ENCODE measurements at places on chromosomes 5 and 9. TPM values are rescaled to one million over a fixed set of nuclear protein-coding genes. Genes with fewer than 3 reads are reported as not detected.

Gene DTWD2
- 8.7 TPM for total RNA-seq

Gene HTR4
- total RNA-seq = 3.9 TPM

Gene GKAP1
- total RNA-seq = 3.8 TPM

Gene SEMA5A
- 13.3 TPM for total RNA-seq

Gene ANKRD55
- not detected for total RNA-seq

Gene PHF24
- 0.27 TPM for total RNA-seq

Gene SLC34A3
- 0.54 TPM for total RNA-seq

Gene PCDHA10
- 0.41 TPM for total RNA-seq

- peak; percentile 78 for DNase-seq
Observed at GRCh38 chr5:72179028-72179815, 71.9 kb downstream of the MAP1B start.

DNA sequence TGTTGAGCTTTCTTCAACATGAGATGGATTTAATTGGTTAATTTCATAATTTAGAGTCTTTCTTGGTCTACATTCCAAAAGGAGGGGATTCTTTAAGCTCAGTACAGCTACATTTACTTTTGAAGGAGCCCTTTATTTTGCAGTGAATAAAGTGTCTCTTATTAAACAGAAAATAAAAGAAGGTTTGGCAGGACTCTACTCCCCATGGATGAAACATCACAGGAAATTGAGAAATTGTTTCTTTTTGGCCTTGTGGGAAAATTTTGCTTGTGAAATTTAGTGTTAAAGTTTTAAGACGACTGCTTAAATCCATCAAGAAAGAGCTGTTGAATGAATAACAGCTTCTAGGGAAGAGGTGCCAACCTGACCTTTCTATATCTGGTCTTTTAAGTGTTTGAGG is 187.7 kb downstream of the NTRK2 start:
- no peak for DNase-seq

DNA sequence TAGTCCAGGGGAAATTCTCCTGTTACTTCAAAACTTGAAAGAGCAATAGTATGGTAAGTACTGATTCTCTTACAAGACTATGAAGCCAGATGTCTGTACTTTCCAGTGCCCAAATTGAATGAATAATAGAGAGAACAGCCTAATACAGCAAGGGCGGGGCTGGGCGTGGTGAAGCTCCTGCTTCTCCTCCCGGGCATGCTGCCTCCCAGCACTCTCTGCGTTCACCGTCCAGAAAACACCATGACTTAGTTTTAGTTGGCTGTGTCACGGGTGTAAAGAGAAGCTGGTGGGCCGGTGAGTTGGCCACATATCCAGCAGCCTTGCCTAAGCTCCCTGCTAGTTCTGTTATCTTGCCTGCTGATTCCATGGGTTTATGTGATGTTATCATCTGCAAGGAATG is 40.7 kb upstream of the ADAMTS2 start:
- DNase-seq = no peak

- no peak for DNase-seq
Observed at GRCh38 chr5:88355490-88356050, 86.9 kb upstream of the TMEM161B start.

DNA sequence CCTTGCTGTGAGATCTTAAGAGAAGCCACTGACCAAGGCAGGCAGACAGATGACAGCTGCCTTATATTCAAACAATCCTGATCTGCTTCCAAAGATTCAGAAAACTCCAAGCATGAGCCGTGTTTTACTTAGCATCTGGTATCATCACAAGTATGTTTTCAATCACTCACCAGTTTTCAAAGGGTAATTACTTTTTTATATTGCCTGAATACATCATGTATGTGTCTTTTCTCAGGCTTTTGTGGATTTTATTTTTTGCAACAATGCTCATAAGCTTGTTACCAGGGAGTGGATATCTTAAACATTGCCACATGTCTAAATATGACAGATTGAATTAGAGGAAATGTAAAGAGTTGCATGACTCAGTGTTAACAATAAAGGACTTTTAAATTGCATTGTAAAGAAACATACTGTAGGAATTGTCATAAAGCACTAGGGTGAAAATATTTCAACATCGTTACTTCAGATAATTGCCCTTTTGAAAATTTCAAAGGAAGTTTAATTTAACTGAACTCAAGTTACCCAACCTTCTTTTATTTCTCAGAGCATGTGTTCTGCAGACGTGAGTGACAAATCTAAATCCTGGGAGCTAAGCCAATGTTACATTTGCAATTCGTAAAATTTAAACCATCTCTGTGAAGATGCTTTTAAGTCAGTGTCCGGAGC is 326.1 kb downstream of the PLK2 start:
- DNase-seq = no peak

GRCh38 chr9:97276310-97276852 is 31.1 kb upstream of the CCDC180 start:
- DNase-seq = no peak

DNA sequence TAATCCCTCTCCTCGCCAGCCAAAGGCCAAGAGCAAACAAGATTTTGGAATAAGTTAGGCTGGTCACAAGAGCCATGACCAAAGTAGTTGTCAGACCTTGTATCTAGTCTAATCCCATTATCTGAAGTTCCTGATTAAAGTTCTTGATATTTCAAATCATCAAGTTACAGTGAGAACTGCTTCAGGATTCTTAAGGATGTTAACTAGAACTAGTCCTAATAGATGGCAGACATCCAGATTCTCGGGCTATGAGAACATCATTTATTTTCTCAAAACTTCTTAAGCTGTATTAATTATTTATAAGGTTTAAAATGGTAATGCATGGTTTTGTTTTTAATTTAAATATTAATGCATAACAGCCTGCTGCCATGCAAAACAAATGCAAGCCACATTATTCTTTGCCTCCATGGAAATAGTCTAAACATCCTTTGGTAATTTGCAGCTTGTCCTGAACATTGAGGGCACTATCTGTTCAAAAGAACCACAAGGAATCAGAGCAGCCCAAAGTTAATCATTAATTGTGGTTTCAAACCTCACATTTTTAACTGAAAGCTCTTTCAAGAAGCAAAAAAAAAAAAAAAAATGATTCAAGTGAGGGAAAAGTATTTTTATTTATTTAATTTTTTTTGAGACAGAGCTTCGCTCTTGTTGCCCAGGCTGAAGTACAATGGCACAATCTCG is 95.1 kb downstream of the TTC39B start:
- DNase-seq = no peak

DNA sequence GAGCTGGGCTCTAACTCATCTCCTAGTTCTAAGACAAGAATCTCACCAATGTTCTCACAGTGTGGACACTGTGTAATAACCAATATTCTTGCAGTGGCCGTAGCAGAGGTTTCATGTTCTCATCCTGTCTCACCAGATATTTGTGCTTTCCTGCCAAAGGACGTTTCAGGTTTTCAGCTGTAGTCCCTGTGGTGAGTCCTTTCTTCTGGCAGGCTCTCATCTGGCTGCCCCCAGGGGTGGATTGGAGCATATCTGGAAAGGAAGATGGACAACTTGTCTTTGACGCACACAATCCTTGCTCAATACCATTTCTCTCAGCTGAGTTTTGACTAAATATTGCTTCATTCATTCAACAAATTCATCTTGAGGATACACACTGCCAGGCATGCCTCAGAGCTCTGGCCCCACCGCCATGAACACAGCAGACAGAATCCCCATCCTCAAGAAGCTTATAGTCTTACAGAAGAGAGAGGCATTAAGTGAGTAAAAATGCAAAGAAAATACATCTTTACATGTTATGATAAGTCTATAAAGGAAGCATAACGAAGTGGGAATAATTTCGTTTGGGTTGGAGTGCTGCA is 33.8 kb upstream of the NEURL1B start:
- no peak for DNase-seq

DNA sequence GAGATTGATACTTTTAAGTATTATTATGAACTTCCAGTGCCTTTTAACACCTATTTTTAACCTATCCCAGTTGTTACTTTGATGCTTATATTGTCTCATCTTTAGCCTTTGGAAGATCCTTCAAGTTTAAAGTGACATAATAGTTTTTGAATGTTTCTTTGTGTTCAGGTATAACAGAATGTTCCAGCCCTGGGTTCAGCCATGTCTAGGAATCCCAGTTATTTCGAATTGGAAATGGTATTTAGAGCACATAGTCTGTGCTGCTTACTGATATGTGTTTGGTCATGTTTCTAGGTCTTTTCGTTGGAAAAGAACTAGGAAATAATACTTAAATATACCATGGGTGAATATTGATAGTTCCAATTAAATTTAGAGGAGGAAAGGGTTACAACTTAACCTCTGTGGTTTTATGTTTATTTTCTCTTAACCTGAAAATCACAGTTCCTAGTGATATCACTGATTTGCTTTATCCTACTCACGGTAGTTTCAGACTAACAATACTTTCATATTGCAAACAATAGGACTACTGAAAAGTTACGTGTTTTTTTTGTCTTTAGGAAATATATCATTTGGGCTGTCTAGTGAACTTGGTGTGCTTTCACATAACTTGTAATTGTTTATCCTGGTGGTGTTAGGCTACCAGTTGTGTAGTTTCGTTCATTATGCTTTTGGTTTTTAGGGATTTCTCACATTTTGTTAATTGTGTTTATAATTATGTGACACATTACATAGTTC is 37.8 kb downstream of the UHRF2 start:
- DNase-seq = no peak

- no peak for DNase-seq
Observed at GRCh38 chr5:41754857-41755256, 115.4 kb downstream of the OXCT1 start.

- DNase-seq = no peak
Observed at GRCh38 chr9:104836235-104836634, 72.3 kb downstream of the NIPSNAP3B start.

DNA sequence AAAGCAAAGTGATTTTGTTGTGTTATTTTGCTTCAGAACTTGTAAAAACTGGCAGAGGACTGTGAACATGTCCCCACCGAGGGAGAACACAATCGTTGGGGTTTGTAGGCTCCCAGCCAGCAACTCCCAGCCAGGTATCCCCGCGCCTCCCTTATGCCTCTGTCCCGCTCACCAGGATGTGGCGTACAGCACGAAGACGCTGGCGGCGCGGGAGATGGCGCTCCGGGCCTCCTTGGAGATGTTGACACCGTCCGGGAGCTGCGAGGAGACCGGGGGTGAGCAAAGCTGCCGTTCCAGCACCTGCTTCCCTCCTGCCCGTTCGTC is 630 bp downstream of the POLE3 start:
- DNase-seq = no peak

DNA sequence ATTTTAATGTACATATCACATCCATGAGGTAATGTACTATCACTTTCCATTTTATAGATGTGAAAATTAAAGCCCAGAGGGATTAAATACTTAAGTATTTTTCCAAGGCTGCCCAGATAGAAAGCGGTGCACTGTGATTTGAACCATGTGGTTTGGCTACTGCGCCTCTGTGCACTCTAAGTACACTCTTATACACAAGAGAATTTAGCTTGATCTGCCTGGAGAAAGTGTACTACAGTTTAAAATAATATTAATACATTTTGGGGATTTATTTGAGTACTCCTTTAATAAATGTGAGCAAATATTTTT is 360.4 kb upstream of the ACTBL2 start:
- no peak for DNase-seq

DNA sequence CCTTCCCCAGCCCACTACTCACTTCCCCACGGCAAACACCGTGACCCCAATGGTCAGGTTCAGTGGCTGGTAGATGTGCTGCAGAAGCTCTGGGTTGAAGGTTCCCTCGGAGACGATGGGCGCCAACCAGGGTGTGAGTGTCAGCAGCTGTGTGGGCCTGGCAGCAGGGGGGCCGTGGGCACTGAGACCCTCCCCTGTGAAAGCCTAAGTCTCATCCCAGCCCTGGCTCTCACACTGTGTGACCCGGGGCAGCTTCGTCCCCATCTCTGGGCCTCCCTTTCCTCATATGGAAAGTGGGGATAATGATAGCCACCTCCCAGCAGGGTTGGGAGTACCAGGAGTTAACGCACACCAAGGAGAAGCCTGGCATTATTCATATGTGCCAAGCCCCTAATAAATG is 8.6 kb downstream of the GBGT1 start:
- no peak for DNase-seq

DNA sequence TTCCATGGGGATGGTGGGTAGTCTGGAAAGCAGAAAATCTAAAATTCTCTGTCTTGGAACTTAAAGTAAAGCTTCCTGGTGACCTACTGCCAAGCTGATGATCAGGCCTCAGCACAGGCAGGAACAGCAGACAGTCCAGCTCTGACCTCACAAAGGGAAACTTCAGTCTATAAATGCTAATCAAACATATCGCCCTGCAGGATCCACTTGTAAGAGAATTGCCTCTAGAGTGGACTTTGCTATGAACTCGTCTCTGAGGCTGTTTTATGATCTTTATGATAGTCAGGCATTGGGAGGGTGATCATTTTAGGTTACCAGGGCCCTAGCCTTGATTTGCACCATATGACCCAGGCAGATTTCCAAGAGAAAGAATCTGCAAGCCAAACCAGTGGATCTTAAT is 67.6 kb upstream of the SELENOP start:
- no peak for DNase-seq

DNA sequence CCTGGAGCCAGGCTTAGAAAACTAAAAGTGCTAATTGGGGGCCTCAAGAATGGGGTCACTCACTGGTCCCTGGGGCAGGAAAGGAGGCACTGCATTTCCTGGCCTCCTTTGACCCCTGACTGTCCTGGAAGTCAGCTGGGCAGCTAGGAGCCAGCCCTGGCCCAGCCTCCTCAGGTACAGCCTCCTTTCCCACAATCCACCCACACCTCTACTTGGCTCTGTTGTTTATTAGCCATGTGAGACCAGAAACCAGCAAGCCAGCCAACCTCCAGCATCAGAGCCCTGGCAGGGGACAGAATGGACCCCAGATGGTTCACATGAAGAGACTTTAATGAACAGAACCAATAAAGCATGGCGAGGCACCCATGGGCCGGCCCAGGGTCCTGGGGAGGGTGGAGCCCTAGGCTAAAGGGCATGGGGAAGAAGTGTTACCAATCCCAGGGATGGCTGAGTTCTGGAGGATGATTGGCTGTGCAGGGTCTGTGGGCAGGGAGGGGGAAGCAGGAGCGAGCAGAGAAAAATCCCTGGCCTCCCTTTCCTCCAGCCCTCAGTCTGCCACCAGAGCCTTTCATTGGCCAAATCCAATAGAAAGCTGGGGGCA is 55.3 kb upstream of the ANGPTL2 start:
- no peak for DNase-seq

DNA sequence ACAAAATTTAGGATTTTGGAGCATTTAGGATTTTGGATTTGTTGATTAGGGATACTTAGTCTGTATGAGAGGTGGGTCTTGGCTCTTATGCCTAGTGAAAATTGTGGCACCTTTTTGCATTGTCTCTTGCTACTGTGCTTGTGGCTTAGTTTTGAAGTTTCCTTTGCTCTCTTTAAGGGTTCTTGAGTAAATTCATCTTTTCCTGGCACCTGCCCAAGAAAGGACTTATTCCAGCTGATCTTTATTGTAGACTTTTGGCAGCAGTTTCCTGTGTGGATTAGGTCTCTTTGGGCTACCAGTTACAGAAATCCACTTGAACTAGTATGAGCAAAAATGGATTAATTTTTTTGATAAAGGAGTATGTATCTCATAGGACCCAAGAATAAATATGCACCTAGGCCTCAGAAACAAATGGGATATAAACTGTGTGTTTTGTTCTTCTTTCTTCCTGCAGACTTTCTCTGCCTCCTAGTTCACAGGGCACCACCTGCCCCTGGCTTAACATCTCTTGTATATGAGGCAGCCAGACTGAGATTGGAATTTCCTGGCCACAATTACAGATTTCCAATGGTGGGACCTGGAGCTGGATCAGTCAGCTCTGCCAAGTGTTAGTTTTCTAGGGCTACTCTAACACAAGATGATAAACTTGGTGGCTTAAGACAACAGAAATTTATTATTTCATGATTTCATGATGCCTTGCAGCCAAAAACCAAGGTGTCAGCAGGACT is 44.6 kb downstream of the FOCAD start:
- DNase-seq = no peak
